ENCODE measurements at places on chromosomes 4 and X.

GRCh38 chrX:39336671-39337311 lies 535.5 kb downstream of the MID1IP1 start:
- DNase-seq: peak; percentile 11

DNA sequence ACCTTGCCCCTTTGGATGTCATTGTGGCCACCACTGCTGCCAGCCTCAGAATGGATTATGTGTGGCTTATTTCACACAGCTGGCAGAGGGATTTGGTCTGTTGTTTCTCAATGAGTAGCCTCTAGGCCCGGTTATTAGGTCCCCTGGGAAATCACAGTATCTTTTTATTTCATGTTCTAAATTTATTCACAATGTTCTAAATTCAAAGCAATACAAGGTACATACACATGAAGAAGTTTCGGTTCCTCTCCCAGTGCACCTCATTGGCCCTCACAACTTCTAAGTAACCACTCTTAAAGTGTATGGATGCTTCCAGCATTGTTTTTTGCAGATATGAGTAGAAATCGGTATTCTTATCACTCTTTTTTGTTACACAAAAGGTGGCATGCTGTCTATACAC lies 262.7 kb downstream of the RCHY1 start:
- peak; percentile 19 for DNase-seq

- no peak for DNase-seq
Observed at GRCh38 chrX:97763981-97764380, 880.3 kb downstream of the RPA4 start.

DNA sequence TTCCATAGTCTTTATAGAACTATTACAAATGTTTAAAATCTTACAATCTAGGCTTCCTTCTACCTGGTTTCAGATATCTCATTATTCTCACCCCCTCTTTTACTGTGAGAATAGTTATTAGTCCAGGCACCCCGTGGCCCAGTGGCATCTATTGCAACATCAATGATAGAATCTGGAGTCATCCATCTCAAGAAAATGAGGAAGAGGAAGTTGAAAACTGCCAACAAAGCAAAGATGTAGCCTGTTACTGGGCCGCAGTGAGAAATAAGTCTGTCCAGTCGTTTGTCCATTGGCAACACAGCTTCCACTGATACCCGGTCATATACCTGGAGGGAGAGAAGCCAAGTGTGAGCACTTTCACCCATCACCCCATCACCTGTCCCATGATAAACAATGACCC lies 6.0 kb upstream of the ASB11 start:
- DNase-seq: no peak

- DNase-seq: peak; percentile 44
Observed at GRCh38 chrX:39827951-39828350, 269.8 kb downstream of the BCOR start.

GRCh38 chr4:157052429-157053040 lies 23.4 kb upstream of the GLRB start:
- DNase-seq: no peak

- no peak for DNase-seq
Observed at GRCh38 chr4:116838609-116839008, 246.8 kb downstream of the TRAM1L1 start.

DNA sequence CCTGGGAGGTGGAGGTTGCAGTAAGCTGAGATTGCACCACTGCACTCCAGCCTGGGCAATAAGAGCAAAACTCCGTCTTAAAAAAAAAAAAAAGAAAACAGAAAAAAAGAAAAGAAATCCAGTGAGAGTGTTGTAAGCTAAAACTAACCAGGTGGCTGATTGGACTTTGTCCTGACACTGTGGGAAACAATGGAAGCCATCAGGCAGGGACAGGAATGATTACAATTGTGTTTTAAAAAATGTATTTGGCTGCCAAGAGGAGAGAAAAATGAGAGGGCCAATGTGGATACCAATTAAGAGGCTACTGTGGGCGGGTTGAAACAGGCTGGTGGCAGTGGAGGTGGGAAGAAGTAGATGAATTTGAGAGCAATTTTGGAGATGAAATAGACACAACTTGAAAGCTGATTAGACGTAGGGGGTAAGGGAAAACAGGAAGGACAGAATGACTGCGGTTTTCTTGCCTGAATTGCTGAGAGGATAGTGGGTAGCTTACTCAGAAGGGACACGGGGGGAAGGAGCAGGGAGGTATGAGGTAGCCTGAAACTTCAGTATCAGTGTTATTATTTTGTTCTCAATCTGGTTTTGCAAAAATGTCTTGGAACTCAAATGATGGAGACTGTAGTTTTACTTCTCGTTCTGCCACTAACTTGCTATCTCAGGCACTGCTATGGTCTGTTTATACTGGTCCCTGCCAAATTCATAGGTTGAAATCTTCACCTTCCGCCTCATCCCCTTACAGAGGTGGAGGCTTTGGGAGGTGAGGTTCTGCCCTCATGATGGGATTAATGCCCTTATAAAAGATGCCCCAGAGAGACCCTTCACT lies 45.6 kb upstream of the CHRNA9 start:
- no peak for DNase-seq

DNA sequence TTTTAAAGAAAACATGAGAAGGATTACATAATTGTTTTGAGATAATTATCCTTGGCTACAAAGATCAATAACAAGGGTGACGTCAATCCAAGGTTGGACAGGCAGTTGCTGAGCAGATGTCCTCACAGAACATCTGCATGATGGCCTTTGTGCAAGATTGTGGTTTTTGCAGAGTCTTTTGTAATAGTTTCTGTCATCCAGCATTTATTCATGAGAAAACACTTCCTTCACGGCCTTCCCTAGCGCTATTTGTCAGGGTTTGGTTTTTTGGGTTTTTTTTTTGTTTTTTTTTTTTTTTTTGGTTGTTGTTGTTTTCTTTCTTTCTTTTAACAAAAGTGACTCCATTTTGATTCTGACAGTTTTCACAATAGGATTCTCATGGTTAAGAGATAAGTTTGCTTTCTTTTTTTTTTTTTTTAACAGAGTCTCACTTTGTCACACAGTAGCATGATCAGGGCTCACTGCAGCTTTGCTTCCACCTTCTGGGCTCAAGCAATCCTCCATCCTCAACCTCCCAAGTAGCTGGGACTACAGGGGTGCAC lies 31.5 kb upstream of the ELF2 start:
- DNase-seq: no peak

- no peak for DNase-seq
Observed at GRCh38 chr4:124937993-124938392, 225.5 kb upstream of the ANKRD50 start.

DNA sequence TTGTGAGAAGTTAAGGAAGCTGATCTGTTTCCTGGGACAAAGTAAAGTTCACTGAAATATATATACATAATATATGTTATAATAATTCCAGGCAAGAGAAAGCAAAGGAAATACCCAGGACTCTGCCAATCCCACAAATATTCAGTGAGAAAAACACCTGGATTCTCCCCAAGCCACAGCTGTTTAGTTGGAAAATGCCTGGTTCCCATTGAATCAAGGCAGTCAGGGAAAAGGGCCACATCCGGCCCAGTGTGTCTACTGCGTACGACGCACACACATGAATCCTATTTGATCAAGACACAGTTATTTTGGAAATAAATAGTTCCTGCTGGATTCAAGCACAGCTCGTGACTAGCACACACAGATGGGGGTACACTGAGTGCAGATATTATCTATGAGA lies 6.3 kb upstream of the DCHS2 start:
- DNase-seq: no peak

DNA sequence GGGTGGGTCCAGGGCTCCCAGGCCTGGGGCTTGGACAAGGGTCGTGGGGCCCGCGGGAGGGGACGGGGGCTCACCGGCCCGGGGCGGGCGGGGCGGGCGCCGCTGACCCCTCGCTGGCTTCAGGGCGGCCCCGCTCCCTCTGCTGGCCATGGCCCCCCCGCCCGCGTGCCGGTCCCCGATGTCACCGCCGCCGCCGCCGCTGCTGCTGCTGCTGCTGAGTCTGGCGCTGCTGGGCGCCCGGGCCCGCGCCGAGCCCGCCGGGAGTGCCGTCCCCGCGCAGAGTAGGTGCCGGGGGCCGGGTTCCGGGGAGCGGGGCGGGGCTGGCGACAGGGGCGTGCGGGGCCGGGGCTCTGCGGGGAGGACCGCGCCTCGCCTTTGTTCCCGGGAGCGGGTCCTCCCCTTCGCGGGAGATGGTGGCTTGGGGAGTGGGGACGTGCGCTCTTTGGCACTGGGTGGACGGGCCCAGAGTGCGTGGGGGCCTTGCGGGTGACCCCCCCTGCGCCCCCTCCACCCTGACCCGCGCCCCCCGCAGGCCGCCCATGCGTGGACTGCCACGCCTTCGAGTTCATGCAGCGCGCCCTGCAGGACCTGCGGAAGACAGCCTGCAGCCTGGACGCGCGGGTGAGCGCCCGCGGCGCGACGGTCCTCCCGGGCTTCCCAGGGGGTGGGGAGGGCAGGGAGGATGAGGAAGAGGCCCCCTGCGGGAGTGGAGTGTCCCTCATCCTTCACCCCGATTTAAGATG lies 16.8 kb upstream of the NAT8L start:
- peak; percentile 68 for DNase-seq

DNA sequence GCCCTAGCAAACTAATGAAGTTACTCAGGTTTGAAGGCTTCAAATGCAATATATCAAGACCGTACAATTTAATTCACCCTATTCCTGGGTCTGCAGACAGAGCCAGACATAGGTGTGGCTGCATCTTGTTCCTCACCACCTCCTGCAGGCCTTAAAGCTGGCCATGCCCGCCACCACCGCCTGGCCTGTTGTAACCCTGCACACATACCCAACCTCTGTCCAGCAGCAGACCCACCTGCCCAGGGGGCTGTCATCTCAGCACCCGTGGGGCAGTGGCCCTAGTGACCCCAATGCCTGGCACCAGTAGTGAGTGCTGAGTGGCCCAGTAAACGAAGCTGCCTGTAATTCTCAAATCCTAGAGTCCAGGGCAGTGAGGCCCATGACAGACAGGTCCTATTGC lies 40.7 kb downstream of the ZBTB49 start:
- DNase-seq: no peak

GRCh38 chr4:152864361-152864760 lies 71.8 kb upstream of the FHDC1 start:
- no peak for DNase-seq

- DNase-seq: no peak
Observed at GRCh38 chr4:7499661-7500060, 64.9 kb upstream of the PSAPL1 start.

GRCh38 chr4:185263419-185263818 lies 54.0 kb downstream of the SNX25 start:
- no peak for DNase-seq

DNA sequence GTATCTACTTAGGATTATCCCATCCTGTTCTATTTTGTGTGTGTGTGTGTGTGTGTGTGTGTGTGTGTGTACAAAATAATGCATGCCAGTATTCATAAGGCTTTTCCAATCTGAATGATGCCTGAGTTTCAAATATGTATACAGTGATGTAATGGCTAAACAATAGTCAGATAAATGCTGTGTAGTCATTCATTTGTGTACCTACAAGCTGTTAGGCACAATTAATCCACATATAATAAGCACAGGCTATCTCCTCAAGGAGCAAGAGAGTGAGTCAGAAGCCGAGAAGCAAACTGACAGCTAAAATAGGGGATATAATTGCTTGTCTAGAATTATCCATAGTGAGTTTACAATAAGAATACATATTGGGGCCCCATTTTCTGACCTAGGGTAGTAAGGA lies 15.7 kb downstream of the DMD start:
- DNase-seq: no peak

- no peak for DNase-seq
Observed at GRCh38 chr4:183242291-183242690, 77.8 kb downstream of the CLDN22 start.

GRCh38 chrX:119190831-119191230 lies 45.3 kb upstream of the PGRMC1 start:
- DNase-seq: no peak

GRCh38 chrX:95875661-95876060 lies 809.0 kb upstream of the DIAPH2 start:
- no peak for DNase-seq

DNA sequence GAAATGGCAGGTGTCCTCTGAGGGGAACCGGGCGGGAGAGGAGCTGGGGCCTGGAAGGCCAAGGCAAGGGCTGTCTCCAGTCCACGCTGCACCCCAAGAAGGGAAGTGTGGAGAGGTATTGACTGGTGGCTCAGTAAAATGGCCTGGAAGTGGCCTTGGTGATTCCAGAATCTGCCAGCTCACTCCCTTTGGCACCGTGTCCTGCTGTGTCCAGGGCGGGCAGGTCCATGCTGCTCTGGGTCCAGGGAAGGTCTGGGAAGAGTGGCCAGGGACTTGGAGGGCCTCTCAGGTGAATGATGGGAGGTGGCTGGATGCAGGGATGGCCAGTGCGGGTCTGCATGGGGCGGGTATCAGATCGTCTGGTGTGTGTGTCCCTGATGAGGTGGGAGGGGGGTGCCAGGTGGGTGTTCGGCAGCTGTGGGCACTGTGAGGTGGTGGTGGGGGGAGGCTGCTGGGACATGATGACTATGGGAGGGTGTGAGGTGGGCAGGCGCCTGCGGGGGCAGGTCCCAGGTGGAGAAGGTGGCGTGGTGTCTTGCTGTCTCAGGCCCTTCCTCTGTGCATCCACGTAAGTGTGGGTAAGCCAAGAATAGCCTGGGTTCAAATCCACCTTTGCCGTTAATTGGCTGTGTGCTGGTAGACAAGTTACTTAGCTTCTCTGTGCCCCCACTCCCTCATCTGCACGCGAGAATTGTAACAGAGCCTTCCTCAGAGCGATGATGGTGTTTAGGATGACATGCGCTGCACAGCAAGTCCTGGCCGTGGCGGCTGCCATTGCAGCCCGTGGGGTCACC lies 17.7 kb downstream of the RGS12 start:
- DNase-seq: no peak

GRCh38 chrX:153953342-153953830 lies 8.9 kb upstream of the RENBP start:
- DNase-seq: peak; percentile 86

- no peak for DNase-seq
Observed at GRCh38 chr4:184318852-184319251, 101.2 kb upstream of the ENPP6 start.

DNA sequence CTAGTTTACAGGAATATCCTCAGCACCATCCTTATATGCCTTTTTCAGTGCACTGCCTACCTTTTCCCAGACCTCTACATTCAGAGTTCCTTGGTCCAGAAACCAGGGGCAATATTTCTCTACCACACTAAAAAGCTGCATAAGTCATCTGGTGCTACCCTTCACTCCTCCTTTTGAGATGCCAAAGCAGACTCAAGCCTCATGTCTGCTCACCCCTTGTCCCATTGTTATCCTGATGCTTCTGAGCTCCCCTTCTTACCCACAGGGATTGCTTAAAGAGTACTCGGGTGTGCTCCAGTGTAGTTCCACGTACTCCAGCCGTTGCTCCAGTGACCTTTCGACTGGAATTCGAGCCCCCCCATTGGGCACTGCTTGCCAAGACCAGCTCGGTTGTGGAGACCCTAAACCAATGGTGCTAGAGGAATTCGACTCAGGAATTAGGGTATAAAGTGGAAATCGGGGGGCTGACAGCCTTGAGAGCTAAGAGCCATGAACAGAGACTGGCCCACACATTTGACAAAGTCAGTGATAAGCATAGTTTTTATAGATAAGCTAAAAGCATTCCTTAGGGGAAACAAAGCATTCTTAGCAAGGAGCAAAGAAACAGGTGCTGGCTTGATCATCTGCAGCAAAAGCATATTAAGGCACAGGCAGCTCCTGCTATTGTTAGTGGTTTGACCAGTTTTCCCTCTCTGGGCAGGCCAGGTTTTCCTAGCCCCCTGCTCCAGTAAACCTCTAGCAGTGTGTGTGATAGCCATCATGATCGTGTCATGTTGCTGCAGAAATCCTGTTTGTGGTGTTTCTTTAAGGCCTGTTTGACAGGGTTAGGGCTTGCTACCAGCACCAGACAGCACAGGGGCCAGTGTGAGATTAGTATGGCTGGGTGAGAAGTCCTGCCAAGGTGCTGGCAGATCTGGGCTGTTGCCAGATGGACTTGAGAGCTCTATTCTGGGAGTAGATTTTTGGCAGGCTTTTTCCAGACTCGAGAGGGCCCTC lies 57.5 kb upstream of the WDR1 start:
- DNase-seq: no peak

GRCh38 chr4:187209921-187210613 lies 486.4 kb upstream of the FAT1 start:
- DNase-seq: no peak

Data from GM10248 (cell line).